ENCODE measurements at places on chromosomes 11 and 22.

DNA sequence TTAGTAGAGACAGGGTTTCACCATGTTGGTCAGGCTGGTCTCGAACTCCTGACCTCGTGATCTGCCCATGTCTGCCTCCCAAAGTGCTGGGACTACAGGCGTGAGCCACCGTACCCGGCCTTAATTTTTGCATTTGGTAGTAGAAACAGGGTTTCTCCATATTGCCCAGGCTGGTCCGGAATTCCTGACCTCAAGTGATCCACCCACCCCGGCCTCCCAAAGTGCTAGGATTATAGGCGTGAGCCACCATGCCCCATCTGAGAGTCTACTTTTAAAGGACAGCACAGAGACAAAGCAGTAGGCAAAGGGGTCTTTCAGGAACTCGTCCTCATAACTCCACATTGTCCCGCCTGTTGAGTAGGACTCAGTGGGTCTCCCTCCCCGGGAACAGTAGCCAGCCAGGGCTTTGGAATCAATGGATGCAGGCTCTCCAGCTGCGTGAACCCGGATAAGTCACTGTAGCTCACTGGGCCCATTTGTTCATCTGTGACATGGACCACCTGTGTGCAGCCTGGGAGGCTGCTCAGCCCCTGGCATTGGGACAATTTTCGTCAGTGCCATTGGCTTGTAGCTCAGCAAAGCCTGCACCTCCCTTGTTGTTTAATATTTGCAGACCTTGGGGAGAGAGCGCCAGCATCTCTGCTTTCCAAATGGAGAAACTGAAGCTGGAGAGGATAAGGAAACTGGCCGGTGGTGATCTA is 86.1 kb downstream of the ARHGAP8 start:
- DNase-seq: no peak

DNA sequence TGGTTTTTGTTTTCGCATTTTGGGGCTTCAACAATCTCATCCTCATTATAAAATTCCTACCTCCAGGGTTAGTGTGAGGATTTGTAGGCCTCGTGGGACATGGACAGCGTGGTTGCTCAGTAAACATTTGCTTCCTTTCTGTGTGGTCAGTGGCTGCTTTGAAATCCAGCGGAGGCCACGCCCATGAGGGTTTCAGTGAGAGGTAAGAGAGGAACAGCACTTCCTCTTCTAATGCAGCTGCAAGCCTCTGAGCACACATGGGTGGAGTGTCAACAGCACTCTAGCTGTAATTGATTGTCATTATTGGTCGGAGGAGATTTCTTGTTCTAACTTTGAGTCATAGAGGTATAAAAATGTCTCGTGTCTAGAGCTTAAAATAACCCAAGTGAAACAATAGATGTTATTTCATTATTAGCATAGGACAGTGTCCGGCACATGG is 6.0 kb upstream of the ARHGAP42 start:
- no peak for DNase-seq

- DNase-seq: no peak
Observed at GRCh38 chr11:73625696-73626318, 20.6 kb upstream of the PLEKHB1 start.

DNA sequence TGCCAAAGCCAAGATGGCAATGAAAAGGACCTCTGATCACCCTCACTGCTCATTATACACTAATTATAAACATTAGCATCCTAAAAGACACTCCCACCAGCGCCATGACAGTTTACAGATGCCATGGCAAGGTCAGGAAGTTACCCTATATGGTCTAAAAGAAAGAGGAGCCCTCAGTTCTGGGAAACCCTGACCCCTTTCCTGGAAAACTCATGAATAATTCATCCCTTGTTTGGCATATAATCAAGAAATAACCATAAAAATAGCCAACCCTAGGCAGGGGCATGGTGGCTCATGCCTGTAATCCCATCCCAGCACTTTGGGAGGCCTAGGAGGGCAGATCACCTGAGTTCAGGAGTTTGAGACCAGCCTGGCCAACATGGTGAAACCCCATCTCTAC is 12.7 kb upstream of the CAPN5 start:
- no peak for DNase-seq

- DNase-seq: no peak
Observed at GRCh38 chr11:64244966-64245365, 1.8 kb downstream of the PPP1R14B start.

DNA sequence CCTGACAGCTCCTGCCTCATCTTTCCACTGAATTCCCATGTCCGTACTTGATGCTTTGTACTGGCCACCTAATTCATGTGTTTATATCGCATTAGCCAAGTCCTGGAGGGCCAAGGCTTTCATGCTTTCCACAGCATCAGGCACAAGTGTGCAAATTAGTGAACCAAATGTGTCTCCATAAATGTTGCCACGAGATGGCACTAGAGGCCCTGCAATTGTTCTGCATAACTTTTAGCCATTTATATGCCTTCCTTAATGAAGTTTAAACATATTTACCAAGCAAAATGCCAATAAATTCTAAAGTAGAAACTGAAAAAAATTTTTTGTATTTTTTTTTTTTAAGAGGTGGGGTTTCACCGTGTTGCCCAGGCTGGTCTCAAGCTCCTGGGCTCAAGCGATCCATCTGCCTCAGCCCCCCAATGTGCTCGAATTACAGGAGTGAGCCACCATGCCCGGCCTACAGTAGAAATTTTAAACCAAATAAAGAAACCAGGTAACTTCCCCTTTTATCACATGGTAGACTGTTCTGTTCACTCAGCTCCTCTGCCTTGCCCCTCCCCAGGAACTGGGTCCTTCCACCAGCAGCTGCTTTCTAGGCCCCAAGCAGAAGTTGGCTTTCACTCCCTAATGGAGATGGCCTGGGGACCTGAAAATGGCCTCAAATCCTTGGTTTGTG is 20.8 kb upstream of the IL18BP start:
- no peak for DNase-seq

- DNase-seq: no peak
Observed at GRCh38 chr11:130721736-130722135, 194.5 kb downstream of the SNX19 start.

- no peak for DNase-seq
Observed at GRCh38 chr11:75135651-75136050, 15.3 kb upstream of the SLCO2B1 start.

GRCh38 chr11:104443387-104443786 is 279.4 kb upstream of the PDGFD start:
- DNase-seq: no peak

GRCh38 chr11:13000721-13001120 is 8.4 kb upstream of the RASSF10 start:
- no peak for DNase-seq

- DNase-seq: no peak
Observed at GRCh38 chr22:43851058-43851978, 11.0 kb downstream of the SULT4A1 start.

DNA sequence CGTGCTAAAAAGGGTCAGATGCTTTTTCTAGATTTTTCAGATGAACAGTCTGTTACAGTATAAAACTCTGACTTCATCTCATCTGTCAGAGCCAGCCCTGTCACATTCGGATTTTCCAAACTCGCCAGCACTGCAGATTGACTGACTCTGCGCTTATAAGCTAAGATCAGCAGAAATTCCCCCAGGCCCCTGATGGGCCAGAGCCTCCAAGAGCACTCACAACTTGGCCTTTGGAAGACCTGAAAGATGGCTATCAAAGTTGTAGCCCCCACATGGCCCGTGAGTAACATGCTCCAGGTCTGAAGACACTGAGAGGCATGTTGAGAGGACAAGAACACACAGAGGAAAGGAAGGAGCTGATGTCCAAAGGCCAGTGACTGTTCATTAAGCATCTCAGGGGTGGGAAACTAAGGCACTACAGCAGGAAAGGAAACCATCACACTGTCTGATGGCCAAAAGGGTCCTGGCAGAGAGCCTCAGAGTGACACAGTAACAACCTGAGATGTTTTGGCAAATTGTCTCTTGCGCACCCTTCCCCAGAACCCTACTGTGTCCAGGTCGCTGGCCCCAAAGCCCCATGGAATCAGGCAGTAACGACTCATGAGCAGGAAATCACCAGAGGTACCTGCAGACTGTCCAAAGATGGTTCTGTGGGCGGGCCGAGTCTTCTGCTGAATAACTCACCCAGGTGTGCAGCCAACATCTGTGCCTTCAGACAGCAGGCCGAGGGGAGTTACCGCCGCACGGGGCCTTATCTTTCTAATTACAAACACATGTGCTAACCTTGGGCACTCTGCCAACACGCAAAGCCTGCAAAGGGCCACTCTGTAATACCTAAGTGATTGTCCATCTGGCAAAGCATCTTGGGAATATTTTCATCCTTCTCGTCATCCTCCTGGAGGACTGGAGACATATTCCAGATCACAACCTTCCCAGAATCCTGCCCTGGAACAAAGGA is 23.6 kb downstream of the HIRA start:
- DNase-seq: no peak

DNA sequence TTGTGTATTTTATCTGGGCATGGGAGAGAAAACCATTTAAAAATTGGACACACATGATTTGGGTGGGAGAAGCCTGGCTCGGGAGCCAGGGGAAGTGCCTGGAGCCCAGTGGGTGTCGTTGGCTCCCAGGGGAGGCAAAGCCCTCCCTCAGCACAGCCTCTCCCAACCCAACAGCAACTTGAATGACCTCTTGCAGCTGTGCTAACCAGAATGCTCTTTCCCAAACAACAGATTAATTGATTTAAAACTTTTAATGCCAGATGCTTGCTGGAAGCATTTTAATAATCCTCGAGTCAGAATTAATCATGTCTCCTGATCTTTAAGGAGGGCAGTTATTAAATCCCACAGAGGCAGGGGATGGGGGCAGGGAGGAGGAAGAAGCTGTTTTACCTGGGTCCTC is 401.6 kb downstream of the BUD13 start:
- DNase-seq: no peak

- no peak for DNase-seq
Observed at GRCh38 chr11:73218106-73218829, at the start of gene P2RY2. Gene P2RY2 (plus strand): TSS chr11:73218281. CDS start chr11:73234160, 15,879 bp downstream.

DNA sequence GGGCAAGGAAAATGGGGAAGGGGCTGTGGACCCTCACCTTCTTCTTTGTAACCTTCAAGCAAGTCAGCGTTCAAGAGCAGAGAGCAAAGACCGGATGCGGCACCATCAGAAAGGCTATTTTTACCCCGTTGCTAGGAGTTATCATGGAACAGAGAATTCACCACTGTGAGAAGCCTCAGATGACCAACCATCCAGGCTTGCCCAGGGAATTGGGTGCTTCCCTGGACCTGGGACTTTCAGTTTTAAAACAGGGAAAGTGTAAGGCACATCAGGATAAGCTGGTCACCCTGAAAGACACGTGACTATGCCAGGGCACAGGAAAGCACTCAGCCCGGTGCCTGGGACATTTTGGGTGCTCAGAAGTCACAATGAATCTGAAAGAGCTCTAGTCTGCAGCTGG is 10.4 kb downstream of the GALNT18 start:
- DNase-seq: no peak

DNA sequence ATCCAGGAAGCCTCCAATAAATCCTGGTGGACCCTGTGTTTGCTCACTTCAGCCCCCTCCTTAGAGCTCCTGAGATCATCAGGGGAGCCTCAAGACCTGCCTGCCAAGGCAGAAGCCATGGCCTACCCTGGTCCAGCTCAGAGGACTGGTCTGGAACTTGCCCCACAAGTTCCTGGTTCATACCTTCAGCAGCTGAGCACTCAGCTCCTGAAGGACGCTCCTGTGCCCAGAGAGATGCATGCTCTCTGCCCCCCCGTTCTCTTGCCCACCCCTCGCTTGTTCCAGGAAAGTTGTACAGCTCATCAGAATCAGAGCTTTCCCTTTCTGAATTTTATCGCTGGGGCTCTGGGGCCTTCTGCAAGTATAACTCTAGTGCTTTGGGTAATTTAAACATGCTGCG is 210.5 kb upstream of the ISX start:
- no peak for DNase-seq

All from thoracic aorta (tissue), 2 donors.